Putamen (tissue), 1 donor: ENCODE measurements at places on chromosomes 6 and 20.

- DNase-seq: no peak
These were observed 69.0 kb upstream of the UST start for GRCh38 chr6:148677594-148678476.

DNA sequence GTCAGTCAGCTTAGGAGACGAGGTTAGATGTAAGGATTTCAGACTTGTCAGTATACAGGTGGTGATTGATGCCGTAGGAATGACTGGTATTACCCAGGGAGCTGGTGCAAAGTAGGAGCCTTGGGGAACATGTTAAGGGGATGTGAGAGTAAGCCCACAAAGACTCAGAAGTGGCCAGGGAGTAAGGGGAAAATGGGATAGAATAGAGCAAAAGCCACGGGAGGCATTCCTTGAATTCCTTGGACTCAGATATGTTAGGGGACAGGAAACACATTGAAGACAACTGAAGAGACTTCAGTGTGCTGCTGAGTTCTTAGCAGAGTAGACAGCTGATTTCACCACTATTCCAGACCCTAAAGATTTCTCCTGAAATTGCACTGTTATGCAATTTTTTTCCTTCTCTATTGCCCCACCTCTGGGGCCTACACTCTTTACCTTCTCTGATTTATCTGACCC, 1.2 kb upstream of the ACAT2 start:
- DNase-seq: no peak

- DNase-seq: no peak
These were observed 35.9 kb upstream of the PRL start for GRCh38 chr6:22332711-22333110.

GRCh38 chr20:55964790-55965189, 40.5 kb downstream of the CBLN4 start:
- no peak for DNase-seq

DNA sequence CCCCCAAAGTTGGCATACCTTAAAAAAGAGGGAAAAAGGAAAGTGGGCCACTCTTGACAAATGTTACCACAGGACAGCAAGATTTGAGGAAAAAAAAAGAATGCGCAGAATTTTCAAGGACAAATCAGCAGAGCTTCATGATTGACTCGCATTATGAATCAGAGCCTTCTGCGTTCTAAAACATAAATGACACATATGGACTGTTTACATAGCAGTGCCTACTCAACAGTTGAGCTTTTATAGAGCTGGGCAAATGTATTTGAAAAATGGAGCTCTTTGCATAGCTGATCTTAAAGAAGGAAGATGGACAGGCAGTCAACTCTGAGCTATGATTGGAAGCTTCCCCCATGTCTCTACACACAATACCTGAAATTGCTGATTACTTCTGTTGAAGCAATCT, 213.2 kb upstream of the NT5E start:
- DNase-seq: no peak
